ENCODE measurements at places on chromosomes 7 and 10.

- DNase-seq: no peak
Measured at GRCh38 chr10:79310911-79311573, 36.2 kb upstream of the PPIF start.

- no peak for DNase-seq
Measured at GRCh38 chr7:44396931-44397545, 71.6 kb upstream of the CAMK2B start.

DNA sequence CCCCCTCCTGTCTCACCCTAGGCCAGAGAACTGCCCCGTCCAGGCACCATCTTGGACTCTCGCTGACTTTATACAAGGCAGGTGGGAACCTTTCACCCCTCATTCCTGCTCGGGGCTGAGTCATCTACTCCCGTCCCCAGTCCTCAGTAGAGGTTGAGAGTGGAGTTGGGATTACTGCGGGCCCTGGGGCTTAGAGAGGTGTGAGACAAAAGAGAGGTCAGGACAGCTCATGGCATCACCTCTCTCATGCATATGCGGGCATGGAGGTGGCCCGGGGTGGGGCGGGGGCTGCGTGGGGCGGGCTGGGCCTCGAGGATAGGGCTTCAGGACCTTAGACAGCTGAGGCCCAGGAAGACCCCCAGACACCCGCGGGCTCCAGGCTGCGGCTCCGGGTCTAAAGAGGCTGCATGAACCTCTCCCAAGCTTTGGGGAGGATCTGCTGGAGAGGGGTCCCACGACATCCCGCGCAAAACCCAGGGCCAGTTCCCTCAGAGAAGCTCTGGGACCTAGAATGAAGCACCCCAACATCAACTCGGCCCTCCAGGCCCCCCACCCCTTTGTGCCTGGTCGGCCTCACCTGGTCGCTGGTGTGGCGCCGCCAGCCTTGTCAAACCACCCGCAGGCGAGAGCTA, 317 bp downstream of the PDZD7 start:
- DNase-seq: no peak

DNA sequence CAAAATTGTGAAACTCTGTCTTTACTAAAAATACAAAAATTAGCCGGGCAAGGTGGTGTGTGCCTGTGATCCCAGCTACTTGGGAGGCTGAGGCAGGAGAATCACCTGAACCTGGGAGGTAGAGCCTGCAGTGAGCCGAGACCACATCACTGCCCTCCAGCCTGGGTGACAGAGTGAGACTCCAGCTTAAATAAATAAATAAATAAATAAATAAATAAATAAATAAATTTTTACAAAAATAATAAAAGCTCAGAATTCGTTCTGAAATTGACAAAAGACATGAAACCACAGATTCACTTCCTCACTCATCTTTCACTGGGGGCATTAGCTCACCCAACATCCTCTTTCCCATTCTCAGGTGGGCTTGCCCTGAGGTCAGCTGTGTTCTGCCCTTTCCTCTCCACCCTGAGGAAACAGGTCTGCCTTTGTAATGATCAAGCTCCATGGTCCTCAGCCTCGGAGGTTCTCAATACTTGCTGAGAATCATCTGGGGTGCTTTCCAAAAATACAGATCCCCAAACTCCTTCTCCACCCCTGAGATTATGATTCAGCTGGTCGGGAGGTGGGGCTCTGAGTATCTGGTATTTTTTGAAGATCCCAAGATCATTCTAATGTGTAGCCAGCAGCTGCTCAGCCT, 29.2 kb upstream of the APBB1IP start:
- DNase-seq: no peak

GRCh38 chr7:70696201-70696754, 435.7 kb upstream of the GALNT17 start:
- no peak for DNase-seq

DNA sequence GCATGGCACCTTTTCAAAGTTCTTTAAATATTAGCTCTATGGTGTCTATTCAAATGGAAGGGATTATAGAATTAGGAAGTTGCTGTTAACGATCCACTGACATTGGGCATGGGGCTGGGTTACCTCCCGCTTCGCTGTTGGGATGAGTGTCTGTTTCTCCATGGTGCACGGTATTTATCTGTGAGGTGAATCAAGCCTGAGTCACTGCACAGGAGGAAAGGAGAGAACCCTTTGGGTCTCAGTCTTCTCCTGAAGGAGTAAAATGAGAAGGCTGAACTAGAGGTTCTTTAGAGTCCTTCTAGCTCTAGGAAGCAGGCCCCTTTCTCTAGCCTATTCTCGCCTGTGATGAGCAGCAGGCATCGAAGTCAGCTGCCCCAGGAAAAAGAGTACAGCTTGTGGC, 7.3 kb downstream of the JCAD start:
- no peak for DNase-seq

DNA sequence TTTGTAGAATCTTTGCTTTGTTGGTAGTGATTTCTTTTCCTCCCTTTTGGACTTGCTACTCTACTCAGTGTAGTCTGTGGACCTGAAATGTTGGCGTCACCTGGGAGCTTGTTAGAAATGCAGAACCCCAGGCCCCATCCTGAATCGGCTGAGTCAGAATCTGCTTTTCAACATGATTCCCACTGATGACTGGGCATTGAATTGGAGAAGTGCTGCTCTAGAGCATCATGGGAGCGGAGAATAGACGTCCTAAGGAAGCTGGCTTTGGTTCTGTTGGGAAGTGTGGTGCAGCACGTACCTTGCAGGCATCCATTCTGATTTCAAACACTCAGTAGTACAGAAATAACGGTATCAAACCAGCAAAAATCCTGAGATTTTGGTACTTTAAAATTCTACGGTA, 54.7 kb downstream of the RBM33 start:
- DNase-seq: no peak

DNA sequence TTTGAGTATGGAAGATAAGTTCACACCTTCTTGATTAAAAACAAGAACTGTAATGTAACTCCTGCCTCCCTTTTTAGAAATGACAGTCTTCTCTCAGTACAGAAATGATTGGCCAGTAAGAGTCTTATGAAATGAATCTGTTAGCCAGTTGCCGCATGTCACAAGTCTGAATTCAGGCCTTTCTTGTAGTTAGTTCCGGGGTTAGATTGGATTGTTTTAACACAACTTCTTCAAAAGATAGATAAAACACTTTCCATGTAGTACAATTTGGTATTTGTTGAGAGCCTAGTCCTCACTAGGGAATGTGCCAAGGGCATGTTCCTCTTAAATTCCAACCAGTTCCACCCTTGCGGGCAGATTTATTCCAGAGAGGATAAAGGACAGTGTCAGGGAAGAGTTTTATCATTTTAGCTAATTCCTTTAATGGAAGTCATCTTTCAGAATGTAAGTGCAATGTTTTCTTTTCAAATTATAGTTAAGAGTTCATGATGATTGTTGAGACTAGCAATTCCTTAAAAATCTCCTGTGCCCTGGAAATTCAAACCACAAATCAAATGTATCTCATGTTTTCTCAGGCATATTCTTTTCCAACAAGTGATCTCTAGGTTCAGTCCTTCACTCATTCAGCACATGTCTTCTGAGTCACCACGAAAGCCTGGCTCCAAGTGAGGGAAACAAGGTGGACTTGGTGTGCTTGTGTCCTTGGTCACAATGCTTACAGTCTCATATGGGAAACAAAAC, 4.1 kb downstream of the FHIP2A start:
- no peak for DNase-seq

GRCh38 chr7:32091608-32092210, 21.5 kb upstream of the PDE1C start:
- DNase-seq: no peak

GRCh38 chr10:13930120-13930519, 343.4 kb downstream of the PRPF18 start:
- DNase-seq: no peak

DNA sequence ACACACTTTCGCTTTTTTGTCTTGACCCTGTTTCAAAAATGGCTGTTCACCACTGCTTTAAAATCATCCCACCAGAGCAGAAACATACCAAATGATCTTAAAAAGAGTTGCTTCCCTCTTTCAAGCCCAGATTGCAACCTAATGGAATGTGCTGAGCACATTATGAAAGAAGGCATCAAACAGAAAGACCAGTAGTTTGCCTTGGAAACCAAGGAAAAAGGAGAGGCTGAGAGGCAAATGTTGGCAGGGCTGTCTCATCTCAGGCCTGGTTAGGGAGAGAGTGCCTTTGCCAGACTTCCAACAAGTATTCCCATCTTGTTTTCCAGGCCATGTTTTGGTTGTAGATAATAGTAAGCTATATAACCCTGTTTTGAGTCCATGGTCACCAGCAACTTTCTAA, 64.3 kb downstream of the ABCB4 start:
- no peak for DNase-seq

GRCh38 chr10:75887992-75888680, 456.7 kb downstream of the LRMDA start:
- no peak for DNase-seq

DNA sequence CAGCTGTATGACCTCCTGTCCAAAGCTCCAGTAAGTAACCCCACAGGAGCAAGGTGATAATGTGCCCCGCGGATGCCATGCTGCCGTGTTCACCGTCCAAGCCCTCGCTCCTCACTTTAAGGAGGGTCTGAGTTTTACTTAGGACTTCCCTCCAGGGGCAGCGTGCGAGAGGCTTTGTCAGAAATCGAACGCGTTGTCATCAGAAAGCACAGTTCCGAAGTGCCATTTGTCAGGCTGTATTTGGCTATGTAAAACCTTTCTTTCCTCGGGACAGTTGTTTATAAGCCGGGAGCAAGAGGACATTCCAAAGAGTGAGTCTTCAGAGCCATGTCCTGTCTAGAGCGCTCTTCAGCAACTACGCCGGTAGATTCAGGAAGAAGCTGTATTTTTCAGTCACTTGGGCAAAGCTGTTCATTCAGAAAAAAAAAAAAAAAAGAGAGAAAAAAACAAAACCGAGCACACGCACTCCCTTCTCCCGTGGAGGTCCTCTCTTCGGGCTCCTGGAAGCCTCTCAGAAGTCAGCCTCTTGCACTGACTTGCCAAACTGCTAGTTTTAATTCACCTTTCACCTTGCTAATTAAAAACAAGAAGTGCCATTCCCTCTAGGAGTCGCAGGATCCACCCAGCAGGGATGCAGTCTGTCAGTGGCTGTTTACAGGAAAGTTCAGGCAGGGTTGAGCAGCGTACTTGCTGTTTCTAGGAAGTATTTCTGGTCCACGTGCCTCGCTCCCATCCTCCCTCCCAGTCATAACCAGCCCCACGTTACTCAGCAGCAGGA, at the start of gene SEMA3E:
TSS of gene SEMA3E (minus strand) at position 676 of the 778 bp plus-strand sequence.
- DNase-seq: peak; percentile 8

DNA sequence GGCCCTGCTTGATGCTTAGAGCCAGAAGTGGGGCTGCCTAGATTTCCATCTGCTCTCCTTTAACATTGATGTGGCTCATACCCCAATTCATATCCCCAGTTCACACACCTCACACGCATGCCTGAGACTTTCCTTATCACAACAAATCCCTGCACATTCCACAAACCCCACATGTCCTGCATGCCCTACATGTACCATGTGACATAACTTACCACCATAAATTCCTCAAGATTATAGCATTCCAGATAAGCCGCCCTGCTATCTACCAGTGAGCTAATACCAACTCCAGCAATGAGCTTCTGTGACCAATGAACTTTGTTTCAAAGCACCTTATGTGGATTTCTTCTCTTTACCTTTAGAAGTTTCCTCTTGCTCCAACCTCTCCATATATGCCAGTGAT, 104.7 kb upstream of the RAB11FIP2 start:
- peak; percentile 92 for DNase-seq

GRCh38 chr7:65812281-65812680, 60.6 kb upstream of the VKORC1L1 start:
- DNase-seq: no peak

Data from Caco-2 (cell line).